ENCODE measurements at places on chromosomes 12 and 14. TPM values are rescaled to one million over a fixed set of nuclear protein-coding genes. Genes with fewer than 3 reads are reported as not detected.

DNA sequence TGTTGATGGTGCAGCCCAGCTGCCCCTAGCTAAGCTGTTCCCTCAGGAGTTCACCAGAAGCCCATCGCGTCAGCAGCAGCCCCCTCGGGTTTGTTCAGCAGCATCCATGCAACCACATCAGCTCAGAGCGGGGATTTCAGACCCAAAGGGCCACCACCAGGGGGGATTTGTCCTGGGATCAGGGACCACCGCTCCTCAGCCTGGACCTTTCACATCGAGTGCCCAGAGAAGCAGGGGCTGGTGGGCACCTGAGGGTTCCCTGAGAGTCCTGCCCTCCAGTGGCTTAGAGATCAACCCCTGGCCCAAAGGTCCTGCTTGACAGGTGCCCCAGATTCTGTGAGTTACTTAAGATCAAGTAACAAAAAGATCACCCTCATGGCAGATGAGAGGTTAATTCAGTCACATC lies 65.9 kb upstream of the C14orf180 start:
- no peak for DNase-seq
- no peak overlapping the region for H3K4me3 ChIP-seq
- no peaks in the 10 kb centered on the region for H3K4me1 ChIP-seq
- no peaks in the 10 kb centered on the region for H3K36me3 ChIP-seq
- H3K27ac ChIP-seq: no peak overlapping the region

Gene BCAT1
- total RNA-seq: 52.7 TPM

GRCh38 chr12:123815968-123816367 lies 53.9 kb downstream of the DNAH10 start:
- no peaks in the 10 kb centered on the region for H3K27me3 ChIP-seq
- H3K27ac ChIP-seq: no peak overlapping the region
- no peaks in the 10 kb centered on the region for H3K36me3 ChIP-seq
- H3K4me3 ChIP-seq: no peak overlapping the region
- DNase-seq: no peak

Gene SSTR1
- 2.8 TPM for total RNA-seq

DNA sequence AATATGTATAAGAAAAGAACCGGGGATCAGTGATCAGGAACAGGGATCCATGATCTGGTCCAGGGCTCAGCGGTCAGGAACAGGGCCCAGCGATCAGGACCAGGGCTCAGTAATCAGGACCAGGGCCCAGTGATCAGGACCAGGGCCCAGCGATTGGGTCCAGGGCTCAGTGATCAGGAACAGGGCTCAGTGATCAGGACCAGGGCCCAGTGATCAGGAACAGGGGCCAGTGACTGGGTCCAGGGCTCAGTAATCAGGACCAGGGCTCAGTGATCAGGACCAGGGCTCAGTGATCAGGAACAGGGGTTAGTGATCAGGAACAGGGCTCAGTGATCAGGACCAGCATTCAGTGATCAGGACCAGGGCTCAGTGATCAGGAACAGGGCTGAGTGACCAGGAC lies 56.3 kb downstream of the TMEM121 start:
- H3K4me3 ChIP-seq: no peak overlapping the region
- no peaks in the 10 kb centered on the region for H3K36me3 ChIP-seq
- H3K27ac ChIP-seq: no peak overlapping the region
- no peaks in the 10 kb centered on the region for H3K4me1 ChIP-seq
- H3K27me3 ChIP-seq: no peaks in the 10 kb centered on the region

Gene FOXG1
- not detected for total RNA-seq

DNA sequence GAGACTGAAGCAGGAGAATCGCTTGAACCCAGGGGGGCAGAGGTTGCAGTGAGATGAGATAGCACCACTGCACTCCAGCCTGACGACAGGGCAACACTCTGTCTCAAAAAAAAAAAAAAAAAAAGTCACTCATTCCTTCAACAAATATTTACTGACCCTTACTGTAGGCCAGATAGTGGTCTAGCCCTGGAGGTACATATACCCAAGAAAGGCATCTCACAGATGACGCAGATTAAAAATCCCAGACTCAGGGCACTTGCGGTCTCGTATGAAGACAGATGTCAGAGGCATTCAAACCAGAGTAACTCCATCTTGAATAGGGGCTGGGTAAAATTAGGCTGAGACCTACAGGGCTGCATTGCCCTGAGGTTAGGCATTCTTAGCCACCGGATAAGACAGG lies 44.8 kb downstream of the CLMN start:
- no peaks in the 10 kb centered on the region for H3K4me1 ChIP-seq
- H3K27me3 ChIP-seq: no peaks in the 10 kb centered on the region
- H3K27ac ChIP-seq: no peak overlapping the region

- H3K36me3 ChIP-seq: peaks cover 19% of the 10 kb centered on the region
- peak; percentile 100 for DNase-seq
- H3K27ac ChIP-seq: peak within 1 kb of the TSS; percentile 90
- H3K4me3 ChIP-seq: peak within 1 kb of the TSS; percentile 78
Measured at GRCh38 chr12:6873094-6874014, at the start of gene SPSB2. Gene SPSB2, minus strand, starts transcription at chr12:6873303. Its CDS starts 402 bp downstream, at chr12:6872901.

DNA sequence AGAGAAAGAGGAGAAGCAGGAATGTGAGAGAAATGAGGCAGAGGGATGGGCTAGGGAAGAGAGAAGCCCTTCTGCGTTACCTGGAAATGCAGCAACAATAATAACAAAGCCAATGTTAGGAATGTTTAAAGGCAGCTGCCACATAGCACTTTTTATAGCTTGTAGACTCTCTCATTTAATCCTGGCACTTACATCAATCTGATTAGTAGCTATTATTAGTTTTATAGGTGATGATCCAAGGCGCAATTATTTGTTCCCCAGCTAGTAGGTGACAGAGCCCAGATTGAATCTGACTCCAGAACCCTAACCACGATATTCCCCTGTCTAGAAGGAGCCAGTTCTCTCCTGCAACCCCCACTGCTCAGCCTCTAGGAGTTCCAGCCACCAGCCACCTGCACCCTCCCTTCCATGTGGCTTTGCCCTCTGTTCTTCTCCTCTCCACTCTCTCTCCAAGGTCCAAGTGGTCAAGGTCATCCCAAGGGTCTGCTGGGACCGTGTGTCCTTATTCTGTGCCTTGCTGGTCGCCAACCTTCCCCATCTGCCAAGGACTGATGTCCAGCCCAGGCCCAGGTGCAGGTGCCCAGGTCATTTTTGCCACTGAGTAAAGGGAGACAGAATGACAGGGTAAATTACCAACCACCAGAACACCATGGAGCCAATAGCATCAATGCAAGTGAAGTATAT lies 29.4 kb upstream of the CIPC start:
- H3K4me3 ChIP-seq: no peak overlapping the region
- peaks cover 45% of the 10 kb centered on the region for H3K4me1 ChIP-seq
- H3K27ac ChIP-seq: peak overlapping the region; percentile 53
- no peaks in the 10 kb centered on the region for H3K36me3 ChIP-seq
- no peak for DNase-seq

DNA sequence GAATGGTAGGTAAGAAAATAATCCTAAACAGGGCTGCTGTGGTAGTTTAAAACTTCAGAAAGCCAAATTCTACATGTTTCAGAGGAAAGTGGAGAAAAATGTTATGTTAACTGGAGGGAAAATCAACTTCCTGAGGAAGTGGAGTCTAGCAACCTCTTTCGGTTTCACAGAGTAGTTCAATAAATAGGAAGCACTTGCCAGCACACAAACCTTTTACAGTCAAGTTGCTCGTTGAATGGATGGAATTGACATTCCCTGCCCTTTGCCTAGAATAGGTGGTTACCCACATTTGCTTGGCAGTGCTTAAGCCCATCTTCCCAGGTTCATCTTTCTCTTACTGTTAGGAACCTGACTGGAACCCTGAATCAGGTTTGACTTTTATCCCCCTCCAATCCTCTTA lies 15.9 kb downstream of the ANKRD13A start:
- peaks cover 26% of the 10 kb centered on the region for H3K4me1 ChIP-seq
- H3K27me3 ChIP-seq: no peaks in the 10 kb centered on the region
- H3K36me3 ChIP-seq: peaks cover 82% of the 10 kb centered on the region

DNA sequence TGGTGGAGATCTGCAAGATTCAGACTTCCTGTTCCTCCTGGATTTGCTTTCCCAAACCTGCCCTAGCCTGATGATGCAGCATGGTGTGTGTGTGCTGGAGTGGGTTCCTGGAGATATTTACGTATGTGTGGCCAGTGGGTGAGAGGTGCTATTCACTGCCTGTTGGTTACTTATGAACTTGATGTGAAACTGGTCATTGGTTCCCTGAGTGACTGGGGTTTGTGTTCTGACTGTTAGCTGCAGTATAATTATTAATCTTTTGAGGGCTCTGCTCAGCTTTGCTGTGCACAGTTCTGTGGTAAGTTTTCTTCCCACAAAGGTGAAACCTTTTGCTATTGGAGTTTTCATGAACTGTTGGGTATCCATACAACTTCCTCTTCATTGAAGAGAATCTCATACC lies 541.8 kb upstream of the FBXO33 start:
- no peak for DNase-seq
- H3K27ac ChIP-seq: no peak overlapping the region
- no peaks in the 10 kb centered on the region for H3K27me3 ChIP-seq
- no peaks in the 10 kb centered on the region for H3K4me1 ChIP-seq
- H3K36me3 ChIP-seq: no peaks in the 10 kb centered on the region

GRCh38 chr14:74596741-74597450 lies 15.1 kb downstream of the LTBP2 start:
- H3K4me1 ChIP-seq: peaks cover 64% of the 10 kb centered on the region
- no peaks in the 10 kb centered on the region for H3K27me3 ChIP-seq
- no peak for DNase-seq

Gene DHRS7
- 83.6 TPM for total RNA-seq

DNA sequence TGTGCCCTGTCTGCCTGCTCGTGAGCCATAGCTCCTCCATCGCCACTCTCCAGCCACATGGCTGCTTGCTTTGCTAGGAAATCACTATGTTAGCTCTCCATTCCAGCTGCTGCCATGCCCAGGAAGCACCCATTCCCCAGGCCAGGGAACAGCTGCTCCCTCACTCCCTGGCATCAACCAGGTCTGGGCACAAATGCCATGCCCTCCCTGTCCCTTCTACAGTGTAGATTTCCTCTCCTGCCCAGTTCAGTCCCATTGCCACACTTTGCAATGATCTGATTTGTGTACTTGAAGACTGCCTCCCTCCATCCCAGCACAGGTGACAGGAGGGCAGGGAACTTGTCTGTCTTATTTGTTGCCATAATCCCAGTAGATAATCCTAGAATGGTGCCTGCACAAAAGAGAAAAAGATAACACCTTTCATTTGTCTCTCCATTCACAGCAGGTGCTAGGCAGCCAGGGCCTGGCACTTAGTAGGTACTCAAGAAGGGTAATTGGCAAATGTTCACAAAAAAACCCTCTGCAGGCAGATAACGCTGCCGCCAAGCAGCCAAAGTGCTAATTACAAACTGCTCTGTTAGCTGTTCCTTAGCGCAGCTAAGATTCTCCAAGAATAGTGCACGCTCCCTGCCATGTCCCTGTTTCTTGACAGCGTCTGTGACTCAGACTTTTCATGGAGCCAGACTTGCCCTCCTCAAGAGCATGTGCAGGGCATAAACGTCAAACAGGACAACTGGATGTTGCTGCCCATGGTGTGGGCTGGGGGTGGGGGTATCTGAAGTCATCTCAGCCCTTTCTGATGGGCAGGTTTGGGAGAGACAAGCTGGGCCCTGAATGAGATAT lies 69.1 kb downstream of the ARL6IP4 start:
- no peak for DNase-seq
- peaks cover 27% of the 10 kb centered on the region for H3K4me1 ChIP-seq
- no peak overlapping the region for H3K27ac ChIP-seq
- no peaks in the 10 kb centered on the region for H3K27me3 ChIP-seq
- no peak overlapping the region for H3K4me3 ChIP-seq

DNA sequence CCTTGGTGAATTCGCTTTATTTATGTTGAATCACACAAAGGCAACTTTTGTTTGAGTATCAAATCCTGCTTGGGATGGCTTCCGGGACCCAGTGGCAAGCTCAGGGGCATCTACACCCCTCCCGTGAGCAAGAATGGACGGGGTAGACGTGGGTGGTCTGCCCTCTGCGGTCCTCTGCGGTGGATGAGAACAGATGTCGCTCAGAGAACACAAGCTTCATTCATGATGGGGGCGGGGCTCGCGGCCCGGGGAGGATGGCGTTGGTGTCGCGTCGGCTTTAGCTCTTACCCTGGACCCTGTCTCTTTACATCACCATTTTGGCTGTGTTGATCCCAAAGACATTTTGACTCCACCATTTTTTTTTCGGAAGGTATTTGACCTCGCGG lies 158.5 kb upstream of the RTL1 start:
- H3K4me1 ChIP-seq: no peaks in the 10 kb centered on the region
- no peaks in the 10 kb centered on the region for H3K36me3 ChIP-seq
- H3K27me3 ChIP-seq: no peaks in the 10 kb centered on the region
- H3K27ac ChIP-seq: no peak overlapping the region
- no peak overlapping the region for H3K4me3 ChIP-seq

Gene GPR68
- total RNA-seq: 2.4 TPM

DNA sequence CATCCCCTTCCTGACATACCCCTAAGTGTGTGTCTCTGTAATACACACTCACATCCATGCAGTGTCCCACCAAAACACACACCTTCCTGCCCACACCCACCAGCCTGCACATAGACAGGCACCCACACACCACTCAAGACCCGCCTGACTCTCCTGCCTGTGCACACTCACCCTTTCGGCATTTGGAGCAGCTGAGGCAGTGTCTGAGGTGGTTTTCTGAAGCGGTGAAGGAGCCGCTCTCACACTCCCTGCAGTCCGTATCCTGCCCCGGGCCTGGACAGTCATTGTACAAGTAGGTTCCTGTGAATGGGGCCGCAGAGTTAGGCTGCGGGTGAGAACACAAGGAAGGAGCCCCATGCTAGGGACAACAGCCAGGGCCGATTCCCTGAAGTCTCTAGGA lies 8.3 kb downstream of the TNFRSF1A start:
- H3K27me3 ChIP-seq: no peaks in the 10 kb centered on the region
- H3K4me1 ChIP-seq: peaks cover 73% of the 10 kb centered on the region
- DNase-seq: no peak
- peaks cover 39% of the 10 kb centered on the region for H3K36me3 ChIP-seq
- H3K4me3 ChIP-seq: peak overlapping the region; percentile 11

- H3K4me1 ChIP-seq: no peaks in the 10 kb centered on the region
- no peak overlapping the region for H3K27ac ChIP-seq
- H3K27me3 ChIP-seq: no peaks in the 10 kb centered on the region
- DNase-seq: no peak
- H3K36me3 ChIP-seq: peaks cover 26% of the 10 kb centered on the region
Measured at GRCh38 chr12:50699940-50700339, 64.0 kb upstream of the ATF1 start.
